Activated T-cell treated with anti-CD3 and anti-CD28 coated beads, Interleukin-2, amount 50 U/mL, for 48 hours (primary cell): ENCODE measurements at places on chromosomes 12 and 14.

DNA sequence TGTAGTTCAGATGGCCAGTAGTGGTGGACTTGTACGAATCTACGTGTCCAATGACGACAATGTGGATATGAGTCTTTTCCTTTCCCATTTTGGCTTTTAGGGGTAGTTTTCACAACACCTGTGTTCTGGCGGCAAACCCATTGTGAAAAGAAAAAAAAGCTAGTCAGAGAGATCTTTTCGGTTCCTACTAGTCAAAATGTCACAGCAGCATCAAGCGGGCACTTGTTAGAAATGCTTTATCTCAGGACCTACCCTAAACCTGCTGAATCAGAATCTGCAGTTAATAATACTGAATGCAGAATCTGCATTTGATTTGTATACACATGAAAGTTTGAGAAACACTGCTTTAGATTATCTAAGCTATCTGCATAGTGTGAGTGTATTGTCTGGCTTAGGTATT, 18.3 kb downstream of the AEBP2 start:
- no peak for DNase-seq

DNA sequence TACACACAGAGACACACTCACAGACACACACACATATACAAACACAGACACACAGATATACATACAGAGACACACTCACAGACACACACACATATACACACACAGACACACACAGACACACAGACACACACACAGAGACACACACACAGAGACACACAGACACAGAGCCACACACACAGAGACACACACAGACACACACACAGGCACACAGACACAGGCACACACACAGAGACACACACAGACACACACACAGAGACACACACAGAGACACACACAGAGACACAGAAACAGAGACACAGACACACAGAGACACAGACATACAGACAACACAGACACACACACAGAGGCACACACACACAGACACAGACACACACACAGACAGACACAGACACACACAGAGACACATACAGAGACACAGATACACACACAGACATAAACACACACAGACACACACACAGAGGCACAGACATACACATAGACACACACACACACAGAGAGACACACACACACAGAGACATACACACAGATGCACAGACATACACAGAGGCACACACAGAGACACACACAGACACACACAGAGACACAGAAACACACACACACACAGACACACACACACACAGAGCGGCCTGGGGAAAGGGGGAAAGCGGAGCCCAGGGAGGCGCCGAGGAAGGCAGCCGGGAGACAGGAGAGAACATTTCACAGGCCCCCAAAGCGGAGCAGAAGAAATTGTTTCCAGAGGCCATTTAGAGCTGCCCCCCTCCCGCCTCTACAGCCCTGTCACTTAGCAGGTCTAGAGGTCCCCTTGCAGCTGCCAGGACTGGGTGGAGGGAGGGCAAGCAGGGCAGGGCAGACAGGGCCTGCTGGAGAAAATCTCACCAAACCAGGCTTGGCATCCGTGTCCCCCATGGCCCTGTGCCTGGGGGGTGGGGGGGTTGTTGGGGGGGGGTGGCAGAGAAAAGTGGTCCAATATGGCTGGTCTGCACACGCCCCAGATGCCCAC, 38.9 kb downstream of the SERPINA3 start:
- no peak for DNase-seq

GRCh38 chr14:45185100-45185814, 49.5 kb downstream of the FANCM start:
- no peak for DNase-seq

DNA sequence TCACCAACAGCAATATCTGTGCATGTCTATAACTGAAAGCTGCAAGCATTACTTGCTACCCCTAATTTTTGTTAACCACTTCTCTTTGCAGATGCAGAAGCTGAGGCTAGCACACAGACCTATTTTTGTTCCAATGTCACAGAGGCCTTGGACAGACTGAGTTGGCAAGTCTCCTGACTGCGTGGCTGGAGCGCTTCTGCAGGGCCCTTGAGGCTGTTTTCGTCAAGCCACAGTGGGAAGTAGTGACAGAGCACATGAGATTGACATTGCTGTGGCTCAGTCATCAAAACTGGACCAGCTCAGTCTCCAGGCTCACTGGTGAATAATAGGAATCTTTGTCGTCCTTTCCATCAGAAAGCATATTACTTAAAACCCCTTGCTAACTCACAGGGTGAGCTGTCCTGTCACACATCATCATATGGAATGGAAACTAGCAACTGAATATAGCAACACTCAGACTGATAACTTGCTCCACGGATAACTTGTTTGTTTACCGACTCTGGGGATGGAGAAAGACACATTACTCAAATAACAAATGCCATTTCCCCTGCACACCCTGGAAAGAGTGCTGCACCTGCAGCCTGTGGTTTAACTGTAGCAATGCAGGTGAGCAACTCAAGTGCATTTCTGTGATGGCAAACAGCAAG, 43.6 kb upstream of the DDX11 start:
- no peak for DNase-seq

GRCh38 chr12:41311883-41312282, 123.8 kb downstream of the PDZRN4 start:
- DNase-seq: no peak

DNA sequence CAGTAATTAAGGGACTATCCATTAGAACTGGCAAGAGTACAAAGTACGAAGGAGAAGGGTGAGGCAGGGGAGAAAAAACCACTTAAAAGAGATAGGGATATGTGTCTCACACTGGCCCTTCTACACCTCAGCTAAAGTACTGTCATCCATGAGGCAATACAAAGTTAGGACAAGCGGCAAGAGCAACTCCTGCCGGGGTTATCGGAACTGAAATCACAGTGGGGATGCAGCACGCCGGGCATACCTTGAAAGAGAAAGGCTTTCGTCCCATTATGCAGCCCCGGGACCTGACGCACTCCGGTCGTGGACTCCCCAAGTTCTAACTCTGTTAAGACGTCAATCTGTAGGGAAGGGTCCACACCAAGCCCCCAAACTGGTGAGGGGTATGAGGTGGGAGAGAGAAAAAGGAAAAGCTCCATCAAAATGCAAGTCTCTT, 1.1 kb downstream of the NELL2 start:
- peak; percentile 58 for DNase-seq

DNA sequence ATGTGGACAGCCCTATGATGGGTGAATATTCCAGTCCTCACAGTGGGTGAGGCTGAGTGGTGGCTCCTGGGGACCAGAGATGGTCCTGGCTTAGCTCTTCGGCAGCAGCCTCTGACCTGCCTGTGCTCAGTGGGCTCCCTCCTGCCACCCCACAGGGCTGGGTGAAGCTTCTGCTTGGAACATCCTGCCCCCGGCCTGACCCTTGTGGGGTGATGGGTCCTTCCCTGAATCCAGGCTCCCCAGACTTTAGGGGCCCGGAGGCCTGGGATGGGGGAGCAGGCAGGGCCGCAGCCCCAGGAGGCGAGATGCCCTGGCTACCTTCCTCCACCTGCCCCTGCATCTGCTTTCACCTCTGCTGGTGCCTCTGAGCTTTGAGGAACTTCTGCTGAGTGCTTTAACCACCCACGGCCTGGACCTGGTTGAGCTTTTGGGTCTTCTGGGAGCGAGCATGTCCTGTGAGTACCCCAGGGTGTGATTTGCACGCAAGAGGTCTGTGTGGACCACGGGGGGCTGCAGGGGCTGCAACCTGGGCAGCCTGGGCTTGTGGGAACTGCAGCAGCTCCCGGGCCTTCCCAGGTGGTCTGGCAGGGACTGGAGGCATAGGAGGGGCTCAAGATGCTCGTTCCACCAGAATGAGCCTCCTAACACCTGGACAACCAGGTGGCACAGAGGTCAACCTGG, 159.5 kb downstream of the KIF26A start:
- no peak for DNase-seq

DNA sequence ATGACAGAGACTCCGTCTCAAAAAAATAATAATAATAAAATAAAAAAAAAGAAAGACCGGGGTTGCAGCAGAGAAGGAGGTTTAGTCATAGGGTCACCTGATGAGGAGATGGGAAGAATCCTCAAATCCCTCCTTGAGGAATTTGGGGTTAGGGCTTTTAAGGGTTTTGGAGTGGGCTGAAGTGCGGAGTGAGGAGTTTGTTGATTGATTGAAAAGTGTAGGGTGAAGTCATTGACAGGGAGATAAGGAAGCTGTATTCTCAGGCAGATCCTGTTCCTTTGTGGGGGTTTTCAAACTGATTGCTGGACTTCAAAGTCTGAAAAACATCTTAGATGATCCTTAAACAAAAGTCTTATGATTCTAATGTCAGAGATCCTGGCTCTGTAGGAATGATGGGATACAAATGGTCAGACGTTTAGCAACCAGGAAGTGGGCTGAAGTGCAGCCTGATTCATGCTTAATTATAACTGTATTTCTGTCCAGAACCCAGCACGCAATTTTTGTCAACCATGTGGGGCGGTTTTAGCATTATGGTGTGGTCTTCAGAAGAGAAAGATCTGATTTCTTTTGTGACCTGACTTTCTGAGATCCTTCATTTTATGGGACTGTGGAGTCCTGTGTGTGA, 16.0 kb downstream of the FNTB start:
- no peak for DNase-seq

GRCh38 chr14:21525571-21525961, 580 bp downstream of the SALL2 start:
- no peak for DNase-seq
